Kidney (tissue), 22 donors: ENCODE measurements at places on chromosomes 4 and X.

DNA sequence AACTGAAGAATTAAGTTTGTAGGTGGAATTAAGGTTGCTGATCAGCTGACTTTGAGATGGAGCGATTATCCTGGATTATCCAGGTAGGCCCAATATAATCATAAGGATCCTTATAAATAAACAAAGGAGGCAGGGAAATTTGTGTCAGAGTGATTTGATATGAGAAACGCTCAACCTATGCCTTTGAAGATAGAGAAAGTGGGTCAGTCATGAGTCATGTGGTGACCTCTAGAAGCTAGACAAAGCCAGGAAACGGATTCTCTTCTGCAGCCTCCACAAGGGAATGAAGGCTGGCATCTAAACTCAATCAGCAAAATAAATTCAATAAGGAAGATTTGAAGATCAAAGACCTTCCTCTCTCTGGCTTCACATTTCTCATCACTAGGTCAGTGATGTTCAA, 41.5 kb upstream of the SMIM10 start:
- no peak for DNase-seq

- no peak for DNase-seq
Measured at GRCh38 chr4:100609810-100610209, 92.0 kb upstream of the EMCN start.

DNA sequence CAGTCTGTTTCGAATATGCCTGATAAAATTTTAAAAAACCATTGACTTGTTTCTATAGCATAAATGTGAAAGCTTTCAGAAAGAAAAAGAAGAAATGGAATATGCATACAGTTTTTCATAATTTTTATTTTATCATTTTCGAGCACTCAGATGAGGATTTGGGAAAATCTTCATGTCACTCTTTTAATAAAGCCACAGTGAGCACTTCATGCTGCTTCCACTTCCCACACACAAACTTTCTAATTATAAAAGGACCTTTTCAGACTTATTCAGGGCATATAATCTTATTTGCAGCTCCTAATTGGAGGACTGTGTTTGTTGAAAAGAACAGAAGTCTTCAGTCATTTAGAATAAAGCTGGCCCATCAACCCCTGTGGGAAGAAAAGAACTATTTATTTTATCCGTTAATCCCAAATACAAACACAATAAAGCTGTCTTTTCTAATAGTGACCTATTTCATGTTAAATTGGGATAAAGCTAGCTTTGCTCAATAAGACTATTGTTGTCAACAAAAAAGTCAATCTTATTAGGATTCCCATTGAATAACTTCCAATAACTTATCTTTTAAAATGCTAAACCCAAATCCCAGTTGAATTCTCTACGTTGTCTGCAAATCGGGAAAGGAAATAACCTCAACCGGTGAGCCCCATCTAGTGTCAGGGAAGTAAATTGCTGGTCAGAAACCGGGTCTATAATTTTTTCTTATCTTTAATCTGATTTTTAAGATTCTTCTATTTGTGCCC, 211.5 kb downstream of the PDGFRA start:
- DNase-seq = no peak

GRCh38 chr4:48270951-48271473, 1.4 kb upstream of the TEC start:
- DNase-seq = no peak

GRCh38 chr4:55884093-55884850, 30.8 kb downstream of the EXOC1 start:
- DNase-seq = no peak

DNA sequence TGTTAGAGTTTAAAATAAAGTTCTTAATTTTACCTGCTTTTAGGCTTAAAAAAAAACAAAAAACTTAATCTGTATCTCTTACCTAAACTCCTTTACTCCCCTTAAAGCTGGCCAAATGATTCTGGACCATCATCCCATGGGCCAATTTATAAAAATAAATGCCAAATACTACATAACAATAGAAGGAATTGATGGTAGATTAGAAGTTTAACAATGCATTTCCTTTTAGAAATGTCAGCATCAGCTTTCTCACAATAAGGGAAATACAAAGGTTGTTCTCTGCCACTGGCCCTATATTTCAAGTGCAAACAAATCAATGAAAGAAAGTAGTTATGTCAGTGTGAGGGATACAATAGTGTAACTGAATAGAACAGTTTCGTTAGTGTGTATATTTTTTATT, 5.7 kb upstream of the RAPGEF2 start:
- no peak for DNase-seq
